ENCODE measurements at places on chromosomes 4 and X. TPM values are rescaled to one million over a fixed set of nuclear protein-coding genes. Genes with fewer than 3 reads are reported as not detected.

The CENPC gene
- 11.5 TPM for total RNA-seq

The ARHGAP4 gene
- total RNA-seq = 20.2 TPM

The CEP135 gene
- total RNA-seq = 7.8 TPM

The SMIM10 gene
- total RNA-seq = 5.5 TPM

The CORIN gene
- total RNA-seq = 0.12 TPM

The PRRG1 gene
- total RNA-seq = 28.1 TPM

The NUDT11 gene
- 11.9 TPM for total RNA-seq

The LINC00632 gene
- 0.29 TPM for total RNA-seq

The ARFIP1 gene
- 29.1 TPM for total RNA-seq

The CSAG3 gene
- total RNA-seq = not detected

The PNCK gene
- total RNA-seq = not detected

The SSX7 gene
- total RNA-seq = not detected

Data from epithelial cell of proximal tubule (primary cell).